ENCODE measurements at places on chromosomes 7 and 10.
A peak's percentile ranks its signal among the peaks of the same experiment; 100 is the strongest.

DNA sequence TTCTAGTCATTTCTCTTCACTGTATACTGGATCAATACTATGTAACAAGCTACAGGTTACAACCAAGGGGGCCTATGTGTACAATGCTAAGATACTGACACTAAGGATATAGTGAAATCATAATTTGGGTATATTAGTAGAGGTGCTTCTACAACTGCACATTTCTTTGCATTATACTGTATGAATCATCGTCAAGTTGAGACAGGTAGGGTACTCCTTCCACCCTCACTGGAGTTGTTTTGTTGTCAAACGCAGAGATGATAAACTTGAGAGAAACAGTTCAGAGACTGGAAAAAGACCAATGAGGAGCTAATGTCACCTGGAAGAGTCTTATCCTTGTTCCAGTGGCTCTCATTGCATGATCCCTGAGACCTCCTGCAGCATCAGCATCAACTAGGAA is 208.2 kb upstream of the PRPS1L1 start:
- no peak for DNase-seq

- no peak for DNase-seq
These were observed 98.9 kb downstream of the LRMDA start for GRCh38 chr10:75530299-75530698.

DNA sequence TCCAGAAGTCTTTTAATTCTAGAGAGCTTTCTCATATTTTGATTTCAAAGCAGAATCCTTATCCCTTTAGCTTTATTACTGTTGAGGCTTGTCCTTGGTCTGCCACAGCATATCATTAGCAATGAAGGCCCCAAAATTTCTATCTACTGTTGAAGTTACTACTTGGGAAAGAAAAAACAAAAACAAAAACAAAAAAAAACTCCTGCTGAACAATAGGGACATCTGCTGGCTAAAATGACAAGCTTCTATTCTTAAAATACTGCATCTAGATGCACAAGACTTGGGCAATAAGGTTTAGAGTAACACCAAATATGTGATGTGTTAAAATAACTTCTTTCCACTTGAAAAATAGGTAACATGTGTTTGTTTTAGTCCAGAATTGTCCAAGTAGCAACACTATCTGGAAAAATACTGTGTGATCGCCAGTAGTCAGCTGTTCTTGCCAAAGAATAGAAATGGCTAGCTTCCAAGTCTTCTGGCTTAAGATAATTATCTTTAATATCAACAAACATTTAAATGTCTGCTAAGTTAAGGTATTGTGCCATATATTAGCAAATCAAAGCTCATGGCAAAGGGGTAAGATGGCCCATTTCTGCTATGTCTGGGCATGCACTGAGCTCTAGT is 3.8 kb upstream of the DMTF1 start:
- no peak for DNase-seq

- no peak for DNase-seq
These were observed 6.5 kb upstream of the VWC2 start for GRCh38 chr7:49766966-49767365.

GRCh38 chr10:121974535-121975294 is at the start of gene NSMCE4A:
Gene NSMCE4A, minus strand, starts transcription at chr10:121975217. Its CDS starts 52 bp downstream, at chr10:121975165.
- peak; percentile 16 for DNase-seq

- no peak for DNase-seq
These were observed 44.1 kb upstream of the MXI1 start for GRCh38 chr10:110163192-110163773.

DNA sequence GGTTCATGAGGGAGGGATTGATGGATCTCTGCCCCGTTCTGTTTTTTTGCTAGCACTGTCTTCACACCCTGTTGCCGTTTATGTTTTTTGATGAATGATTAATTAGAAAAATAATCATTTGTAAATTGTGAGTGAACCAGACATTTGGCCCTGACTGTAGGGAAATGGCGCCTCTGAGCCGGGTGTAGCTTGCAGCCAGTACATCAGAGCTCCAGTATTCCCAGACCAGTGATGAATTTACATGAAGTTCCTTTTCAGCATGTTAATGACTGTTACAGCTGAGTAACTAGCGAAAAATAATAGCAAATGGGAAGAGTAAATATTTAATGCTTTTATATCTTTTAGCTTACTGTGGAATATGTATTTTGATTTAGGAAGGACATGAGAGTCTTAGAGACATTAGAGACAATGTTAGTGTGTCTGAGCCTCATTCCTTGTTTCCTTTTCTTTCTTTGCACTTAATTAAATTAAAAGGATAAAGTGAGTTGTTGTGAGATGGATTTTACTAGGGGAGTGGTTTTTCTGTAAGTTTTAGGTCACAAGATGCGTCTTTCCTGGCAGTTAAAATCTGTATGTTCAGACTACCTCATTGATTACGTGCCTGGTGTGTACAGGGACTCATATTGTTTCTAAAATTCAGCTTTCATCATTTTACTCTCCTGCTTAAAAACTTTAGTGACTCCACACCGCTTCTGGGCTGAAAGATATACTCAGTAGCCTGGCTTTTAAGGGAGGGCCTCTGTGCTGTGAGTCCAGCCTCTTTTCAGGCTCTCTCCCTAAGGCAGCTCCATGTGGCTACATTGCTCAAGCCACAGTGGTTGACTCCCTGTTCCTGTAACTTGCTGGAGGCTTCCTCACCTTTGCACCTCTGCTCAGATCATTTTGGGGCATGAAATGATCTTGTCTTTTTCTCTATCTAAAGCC is 86.4 kb downstream of the AUTS2 start:
- DNase-seq, result no peak

DNA sequence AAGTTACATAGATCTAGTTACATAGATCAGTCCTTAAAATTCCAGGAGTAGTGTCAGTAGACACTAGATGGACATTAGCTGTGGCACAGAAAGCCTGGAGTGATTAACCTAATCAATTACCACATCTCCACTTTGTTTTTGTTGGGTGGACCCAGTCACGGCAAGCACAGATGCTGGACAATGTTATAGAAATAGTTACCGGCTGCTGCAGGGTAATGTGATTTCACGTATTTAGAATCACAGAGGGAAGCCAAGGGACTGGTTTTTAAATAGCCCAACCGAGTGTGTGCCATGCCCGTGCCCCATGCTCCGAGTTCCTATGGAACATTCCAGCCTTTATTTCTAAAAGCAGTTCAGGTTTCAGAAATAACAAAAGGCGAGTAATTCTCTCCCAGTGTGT is 2.8 kb downstream of the LGI1 start:
- DNase-seq, result no peak

DNA sequence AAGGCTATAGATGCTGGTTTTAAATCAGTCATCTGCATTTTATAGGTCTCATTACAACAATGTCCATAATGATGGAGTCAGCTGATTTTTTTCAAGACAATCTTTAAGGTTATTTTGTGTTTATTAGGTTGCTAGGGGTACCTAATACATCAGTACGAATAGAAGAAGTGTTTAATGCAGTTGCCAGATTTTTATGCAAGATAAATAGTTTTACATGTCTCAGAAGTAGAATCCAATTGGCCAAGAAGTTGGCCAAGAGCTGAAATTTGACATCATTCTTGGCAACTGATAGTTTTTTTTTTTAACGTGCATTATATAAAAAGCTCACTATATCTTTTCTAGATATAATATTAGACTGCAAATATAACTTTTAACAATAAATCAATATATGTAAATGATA is 208.5 kb downstream of the TRIL start:
- DNase-seq, result no peak

DNA sequence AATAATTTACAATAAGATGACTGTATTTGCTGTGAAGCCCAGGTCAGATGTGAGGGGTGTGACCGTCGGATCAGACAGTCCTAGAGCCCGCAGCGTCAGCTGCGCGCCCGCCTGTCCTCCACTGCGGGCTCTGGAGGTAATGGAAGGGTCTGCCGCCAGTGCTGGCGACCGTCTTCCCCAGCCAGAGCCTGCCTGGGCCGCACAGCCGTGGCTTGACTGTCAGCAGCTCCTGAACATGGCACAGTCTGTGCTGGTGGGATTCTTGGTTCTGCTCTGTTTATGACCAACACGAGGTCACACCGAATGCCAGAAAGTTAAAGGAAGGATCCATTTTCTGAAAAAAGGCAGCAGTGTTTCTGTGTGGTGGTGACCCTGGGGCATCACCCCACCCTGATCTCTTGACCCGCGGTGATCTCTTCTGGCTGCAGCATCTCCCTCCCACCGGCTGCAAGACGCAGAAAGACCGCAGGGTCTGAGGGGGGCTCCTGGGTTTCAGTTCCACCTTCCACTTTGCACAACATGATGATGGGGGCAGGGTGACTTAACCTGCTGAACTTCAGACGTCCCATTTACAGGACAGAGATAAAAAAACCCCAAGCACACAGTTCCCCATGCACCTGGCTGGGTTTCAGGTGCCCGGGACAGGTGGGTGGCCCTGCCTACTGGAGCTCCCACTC is 103.7 kb downstream of the DNAJB6 start:
- DNase-seq, result no peak

- DNase-seq, result no peak
These were observed 59.6 kb downstream of the ADRB1 start for GRCh38 chr10:114103284-114103683.

DNA sequence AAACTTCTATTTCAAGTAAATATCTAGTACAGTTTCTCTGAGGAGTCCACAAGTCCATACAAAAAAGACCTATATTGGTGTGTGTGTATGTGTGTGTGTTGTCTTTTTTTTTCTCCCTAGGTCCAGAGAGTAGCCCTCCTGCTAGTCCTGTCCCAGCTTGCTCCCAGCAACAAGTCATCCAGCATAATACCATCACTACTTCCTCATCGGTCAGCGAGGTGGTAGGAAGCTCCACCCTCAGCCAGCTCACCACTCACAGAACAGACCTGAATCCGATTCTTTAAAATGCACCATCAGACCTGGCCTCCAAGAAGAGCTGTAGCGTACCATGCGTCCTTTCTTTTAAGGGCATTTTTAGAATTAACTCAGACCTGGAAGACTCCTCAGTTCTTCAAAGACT is 139.1 kb downstream of the TRIL start:
- no peak for DNase-seq

DNA sequence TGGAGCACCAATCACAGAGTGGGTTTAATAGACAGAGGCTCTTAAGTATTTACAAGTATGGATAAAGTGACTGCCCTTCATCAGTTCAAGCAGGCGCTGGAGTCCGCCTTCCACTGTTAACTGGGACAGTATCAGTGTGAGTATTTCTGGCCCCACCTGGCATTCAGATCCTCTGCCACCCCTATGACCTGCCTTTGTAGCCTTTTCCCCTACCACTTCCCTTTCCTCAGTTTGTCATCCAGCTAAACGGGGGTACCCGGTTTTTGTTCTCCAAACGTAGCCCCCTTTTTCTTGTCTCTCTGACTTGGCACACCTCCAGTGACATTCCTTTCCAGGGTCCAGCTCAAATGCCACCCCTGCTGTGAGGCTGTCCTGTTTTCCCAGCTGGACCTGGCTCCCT is 134.4 kb downstream of the SNX10 start:
- DNase-seq, result no peak

DNA sequence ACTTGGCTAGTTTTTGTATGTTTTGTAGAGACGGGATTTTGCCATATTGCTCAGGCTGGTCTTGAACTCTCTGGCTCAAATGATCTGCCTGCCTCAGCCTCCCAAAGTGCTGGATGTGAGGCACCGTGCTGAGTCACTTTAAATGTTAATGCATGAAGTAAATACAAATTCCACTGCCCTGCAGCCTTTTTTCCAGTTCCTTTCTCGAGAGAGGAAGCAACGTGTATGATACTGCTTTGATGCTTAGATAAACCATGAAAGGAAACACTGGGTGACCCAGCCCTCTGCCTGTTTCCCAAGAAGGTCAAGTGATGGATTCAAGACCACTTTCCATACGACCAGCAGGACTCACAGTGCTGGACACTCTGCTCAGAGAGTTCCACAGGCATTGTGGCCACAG is 11.3 kb upstream of the MRPS24 start:
- no peak for DNase-seq

DNA sequence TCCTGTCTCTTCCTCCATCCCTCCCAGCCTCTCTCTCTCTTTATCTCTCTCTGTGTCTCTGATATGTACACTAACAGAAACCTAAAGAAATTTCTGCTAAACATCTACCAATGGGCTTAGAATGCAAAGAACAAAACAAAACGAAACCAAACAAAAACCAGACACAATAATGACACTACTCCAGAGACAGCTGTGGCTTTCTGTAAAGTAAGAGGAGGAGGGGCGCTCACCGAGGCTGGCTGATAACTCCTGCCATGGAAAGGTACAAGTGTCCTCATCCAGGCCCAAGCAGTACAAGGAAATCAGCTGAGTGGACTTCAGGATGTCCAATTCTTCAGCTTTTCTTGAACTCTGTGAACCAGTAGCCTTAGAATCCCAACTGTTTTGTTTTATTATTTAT is 70.4 kb upstream of the FZD8 start:
- DNase-seq, result no peak

- DNase-seq, result no peak
These were observed 90.3 kb downstream of the WDR11 start for GRCh38 chr10:120941501-120941900.

- no peak for DNase-seq
These were observed 82.3 kb downstream of the PRLHR start for GRCh38 chr10:118513174-118513573.

- no peak for DNase-seq
These were observed 980 bp downstream of the ADAM8 start for GRCh38 chr10:133275684-133276092.

GRCh38 chr10:35739998-35740397 is 97.9 kb upstream of the FZD8 start:
- DNase-seq, result no peak

GRCh38 chr7:88635149-88635548 is 124.4 kb upstream of the ZNF804B start:
- DNase-seq, result no peak

DNA sequence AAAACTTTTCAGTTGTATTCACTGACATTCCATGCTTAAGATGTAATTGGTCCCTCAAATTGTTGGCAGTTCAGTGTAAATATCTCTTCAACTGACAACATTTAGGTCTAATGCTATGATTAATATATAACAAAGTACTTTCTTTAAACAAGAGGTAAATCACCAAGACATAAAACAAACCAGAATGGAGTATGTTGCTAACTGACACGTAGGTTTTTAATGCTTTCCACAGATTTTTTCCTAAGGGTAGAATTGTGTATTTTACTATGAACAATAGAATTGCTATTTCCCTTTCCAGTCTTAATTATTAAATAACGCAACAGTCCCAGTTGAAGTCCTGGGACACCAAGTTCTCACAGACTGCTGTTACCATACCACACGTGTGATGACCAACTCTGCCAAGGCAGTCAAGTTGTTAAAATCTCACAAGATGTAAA is 4.1 kb downstream of the JCAD start:
- no peak for DNase-seq

DNA sequence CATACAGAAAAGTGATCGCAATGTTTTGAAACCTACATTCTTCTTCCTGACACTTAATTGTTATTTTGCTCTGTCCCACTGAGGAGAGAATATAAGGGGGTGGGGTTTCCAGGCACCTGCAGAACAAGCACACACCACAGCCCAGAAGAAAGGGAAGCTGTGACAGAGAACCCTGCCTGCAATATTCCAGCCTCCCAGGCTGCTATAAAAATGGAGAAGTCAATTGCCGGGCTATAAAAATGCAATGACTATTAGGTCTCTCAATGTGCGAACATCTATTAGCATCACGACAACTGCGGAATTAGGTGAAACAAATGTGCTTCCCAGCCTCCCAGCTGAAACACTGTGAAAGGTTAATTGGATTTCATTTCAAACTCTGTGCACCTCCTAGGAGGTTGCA is 145.3 kb upstream of the FRMD4A start:
- no peak for DNase-seq

All from cortex of kidney (tissue), 1 donor.